Caudate nucleus (tissue), 63 donors: ENCODE measurements at places on chromosomes 12 and 14.

DNA sequence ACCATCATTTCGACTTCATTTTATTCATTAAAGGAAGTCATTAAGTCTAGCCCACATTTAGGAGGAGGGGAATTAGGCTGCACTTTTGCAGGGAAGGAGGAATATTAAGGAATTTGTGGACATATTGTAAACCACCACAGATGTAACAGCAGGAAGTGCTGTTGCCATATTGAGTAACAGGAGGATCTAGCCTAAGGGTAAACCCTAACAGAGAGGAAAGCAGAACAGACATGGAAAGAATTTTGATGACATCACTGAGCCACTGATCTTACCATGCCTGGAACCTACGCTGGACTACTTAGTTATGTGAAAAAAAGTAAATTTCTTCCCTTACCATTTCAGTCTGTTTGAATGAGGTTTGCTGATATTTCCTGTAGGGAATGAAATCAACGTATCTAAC, 100.7 kb upstream of the ATF7IP start:
- DNase-seq, result no peak

DNA sequence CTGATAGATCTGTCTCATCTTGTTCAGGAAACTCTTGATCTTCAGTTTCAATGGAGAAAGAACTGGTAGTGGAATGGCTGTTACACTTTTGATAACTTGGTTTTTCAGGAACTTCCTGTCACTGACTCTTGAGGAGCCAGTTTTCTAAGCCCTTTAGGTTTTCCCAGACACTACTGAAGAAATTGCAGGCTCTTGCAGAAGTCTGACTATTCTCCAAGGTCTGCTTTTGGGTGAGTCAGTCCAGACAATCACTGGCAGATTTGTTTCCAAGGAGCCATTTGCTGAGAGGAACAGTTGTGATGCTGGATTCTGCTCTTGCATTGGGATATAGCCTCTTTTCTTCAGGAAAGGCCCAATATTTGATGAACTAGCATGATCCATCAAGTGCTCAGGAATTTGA, 468.0 kb downstream of the FUT8 start:
- no peak for DNase-seq

- DNase-seq, result no peak
These were observed 72.4 kb downstream of the RASSF3 start for GRCh38 chr12:64682572-64683277.

DNA sequence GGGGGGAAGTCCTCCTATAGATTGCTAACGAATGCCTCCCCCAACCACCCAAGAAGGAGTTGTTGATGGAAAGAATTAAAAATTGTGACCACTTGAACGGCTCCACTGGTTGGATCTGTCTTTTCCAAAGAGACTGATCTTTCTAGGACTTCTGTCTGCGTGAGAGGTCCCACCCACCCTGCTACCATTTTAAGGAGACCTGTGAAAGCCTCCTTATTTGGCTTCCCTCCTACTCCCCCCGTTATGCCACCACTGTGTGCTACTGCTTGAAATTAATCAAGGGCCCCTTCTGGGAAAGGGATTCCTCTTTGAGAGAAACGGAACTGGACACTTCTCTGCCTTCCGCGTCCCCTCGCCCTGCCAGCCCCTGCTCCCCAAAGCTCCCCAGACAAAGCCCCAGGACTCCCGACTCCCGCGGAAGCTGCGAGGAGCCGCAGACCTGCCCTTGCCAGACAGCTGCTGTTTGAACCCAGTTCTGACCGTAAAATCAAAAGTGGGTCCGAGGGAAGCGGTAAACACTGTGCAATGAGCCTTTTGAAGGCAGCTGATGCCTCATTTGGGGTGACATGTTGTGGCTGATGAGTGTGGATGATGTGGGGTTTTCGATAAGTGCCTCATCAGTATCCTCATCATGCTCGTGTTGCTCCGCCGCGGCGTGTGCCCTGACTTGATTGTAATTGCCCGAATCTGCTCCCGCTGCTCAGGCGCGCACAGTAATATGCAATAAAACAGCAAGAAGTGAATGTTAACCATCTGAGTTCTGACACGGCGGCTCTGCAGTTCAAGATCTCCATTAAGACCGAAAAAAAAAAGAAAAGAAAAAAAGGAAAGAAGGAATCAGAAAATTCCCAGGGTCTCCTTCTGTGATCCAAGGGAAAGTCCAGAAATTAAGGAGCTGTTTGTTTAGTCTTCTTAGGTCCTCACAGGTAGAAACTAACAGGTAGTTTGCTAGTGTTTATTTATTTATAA, 48.2 kb downstream of the MBIP start:
- no peak for DNase-seq

- DNase-seq, result no peak
These were observed 89.0 kb upstream of the TRAF3 start for GRCh38 chr14:102688290-102688689.

- DNase-seq, result no peak
These were observed 1.4 kb upstream of the CNOT2 start for GRCh38 chr12:70241845-70242244.
